ENCODE measurements at places on chromosomes 11 and 22.
A peak's percentile ranks its signal among the peaks of the same experiment; 100 is the strongest.

GRCh38 chr11:118679483-118679882, at the start of gene TREH:
Gene TREH, minus strand, starts transcription at chr11:118679650. Its CDS starts 23 bp downstream, at chr11:118679627.
- ATAC-seq = no peak

DNA sequence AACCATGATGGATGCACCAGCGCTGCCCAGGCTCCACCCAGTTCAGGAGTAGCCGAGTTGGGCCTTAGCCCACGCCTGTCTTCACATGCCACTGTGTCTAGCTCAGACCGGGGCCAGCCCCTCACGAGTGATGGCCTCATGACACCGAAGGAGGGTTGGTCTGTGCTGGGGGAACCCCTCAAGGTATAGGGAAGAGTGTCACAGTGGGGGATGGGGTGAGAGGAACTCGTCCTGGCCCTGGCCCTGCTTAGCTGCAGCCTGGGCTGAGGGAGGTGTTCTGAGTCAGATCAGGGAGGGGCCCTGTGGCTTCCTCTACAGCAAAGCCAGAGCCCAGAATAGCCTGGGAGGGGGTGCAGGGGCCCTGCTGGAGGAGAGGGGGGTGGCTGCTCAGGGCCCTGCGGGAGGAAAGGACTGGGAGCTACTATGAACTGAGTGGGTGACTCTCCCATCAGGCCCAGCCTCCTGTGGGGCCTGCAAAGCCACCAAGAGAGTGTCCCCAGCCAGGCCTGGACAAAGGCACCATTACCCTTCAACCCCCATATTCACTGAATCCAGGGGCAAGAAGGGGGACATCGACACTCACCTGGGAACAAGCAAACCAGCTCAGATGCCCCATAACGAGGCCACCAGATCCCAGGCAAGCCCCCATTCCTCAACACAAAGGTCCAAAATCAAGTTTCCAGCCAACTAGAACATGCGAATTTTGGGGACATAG, 41.2 kb downstream of the IGLL5 start:
- ATAC-seq = peak; percentile 89

- ATAC-seq = no peak
Observed at GRCh38 chr11:116598556-116598955, 174.2 kb downstream of the BUD13 start.

- ATAC-seq = no peak
Observed at GRCh38 chr11:57237204-57237681, at the start of gene APLNR. Gene APLNR, minus strand, starts transcription at chr11:57237250. Its CDS starts 246 bp downstream, at chr11:57237004.

Measured in activated CD4-positive, CD25-positive, alpha-beta regulatory T cell treated with anti-CD3 and anti-CD28 coated beads, Interleukin-2, amount 50 U/mL, for 24 hours (primary cell).